Activated CD4-positive, alpha-beta T cell treated with anti-CD3 and anti-CD28 coated beads for 1 hour (primary cell): ENCODE measurements at places on chromosomes 2 and 18.

DNA sequence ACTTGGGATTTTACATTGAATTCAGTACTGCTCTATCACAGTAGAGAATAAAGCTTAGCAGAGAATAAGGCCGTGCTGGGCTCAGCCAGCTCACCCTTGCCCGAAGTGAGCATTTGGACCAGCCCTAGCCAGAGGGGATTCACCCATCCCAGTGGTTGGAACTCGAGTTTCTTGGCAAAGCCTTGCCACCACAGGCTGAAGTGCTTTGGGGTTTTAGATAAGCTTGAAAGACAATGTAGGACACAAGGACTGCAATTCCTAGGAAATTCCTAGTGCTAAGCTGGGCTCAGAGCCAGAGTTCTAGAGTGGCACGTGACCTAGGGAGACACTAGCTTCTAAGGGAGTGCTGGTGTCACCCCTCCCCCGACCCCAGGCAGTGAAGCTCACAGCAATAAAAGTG lies 28.0 kb downstream of the SERPINB11 start:
- DNase-seq, result no peak

DNA sequence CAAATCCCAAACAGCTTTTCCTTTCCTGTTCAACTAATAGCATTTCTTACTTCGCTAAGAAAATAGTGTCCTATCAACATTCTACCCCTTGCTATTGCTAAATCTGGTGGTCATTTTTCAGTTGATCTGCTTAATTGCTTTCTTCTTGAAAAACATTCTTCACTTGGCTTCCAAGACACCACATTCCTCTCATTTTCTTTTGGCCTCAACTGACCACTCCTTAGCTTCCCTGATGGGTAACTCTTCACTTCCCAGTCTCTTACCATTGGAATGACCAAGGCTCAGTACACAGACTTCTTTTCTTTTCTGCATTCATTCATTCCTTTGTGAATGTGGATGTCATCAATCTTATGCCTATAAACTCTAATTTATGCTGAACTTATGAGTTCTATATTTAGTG lies 230.8 kb upstream of the CDH2 start:
- no peak for DNase-seq

GRCh38 chr2:188931361-188931760 lies 42.8 kb upstream of the COL3A1 start:
- no peak for DNase-seq

DNA sequence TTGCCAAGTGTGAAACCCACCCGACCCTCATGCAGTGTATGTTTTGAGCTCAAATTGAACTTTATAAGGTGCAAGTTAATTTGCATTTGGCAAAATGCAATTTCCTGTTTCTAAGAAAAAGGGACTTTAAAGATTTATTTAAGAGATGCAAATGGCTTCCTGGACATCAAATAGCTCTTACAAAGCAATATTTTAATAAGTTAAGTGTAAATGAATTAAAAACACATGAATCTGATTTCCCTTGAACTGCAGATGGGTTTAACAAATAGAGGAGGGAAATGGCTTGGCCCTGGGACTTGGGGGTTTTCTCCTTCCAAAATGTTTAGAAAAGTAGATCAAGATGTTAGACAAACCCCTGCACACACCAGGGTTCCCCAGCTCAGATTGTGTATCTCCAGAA lies 116.0 kb downstream of the EN1 start:
- DNase-seq, result no peak

DNA sequence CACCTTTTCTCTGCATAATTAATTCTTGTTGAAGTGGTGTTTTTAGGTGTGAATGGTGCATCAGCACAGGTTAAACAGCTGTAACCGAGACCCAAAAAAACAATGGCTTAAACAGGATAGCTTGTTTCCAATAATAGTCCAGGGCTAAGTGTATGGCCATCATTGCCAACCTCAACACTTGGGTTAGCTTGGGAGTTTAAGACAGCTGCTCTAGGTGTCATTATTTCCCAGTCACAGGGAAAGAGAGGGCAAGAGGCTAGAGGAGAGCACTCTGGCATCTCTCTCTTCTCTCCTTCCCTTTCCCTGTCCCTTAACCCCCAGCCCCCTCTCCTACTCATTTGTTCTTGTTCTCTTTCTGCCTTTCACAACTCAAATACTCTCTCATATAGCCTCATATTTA lies 21.1 kb downstream of the BIRC6 start:
- DNase-seq, result no peak

- no peak for DNase-seq
Observed at GRCh38 chr2:160425434-160426151, 68.0 kb downstream of the RBMS1 start.

DNA sequence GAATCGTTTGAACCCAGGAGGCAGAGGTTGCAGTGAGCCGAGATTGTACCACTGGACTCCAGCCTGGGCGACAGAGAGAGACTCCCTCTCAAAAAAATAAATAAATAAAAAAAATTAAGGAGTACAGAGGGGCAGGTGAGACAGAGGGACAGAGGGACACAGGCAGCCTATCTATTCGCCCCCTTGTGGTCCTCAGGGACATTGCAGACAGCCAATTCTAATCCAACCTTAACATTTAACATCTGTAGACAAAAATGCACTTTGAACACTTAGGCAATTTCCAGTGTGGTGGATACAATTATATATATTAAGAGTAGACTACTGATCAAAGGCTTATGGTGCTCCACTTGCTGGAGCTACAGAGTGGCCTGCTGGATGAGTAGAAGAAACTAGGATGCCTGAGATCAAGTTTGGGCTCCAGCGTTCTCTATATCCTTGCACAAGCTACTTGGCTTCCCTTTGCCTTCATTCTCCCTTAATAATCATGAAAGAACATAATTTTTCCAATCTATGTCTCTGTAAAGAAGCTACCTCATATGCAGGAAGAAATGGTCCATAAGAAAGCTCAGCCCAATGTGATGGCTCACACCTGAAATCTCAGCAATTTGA lies 8.2 kb upstream of the SMARCAL1 start:
- no peak for DNase-seq

GRCh38 chr18:75216911-75217689 lies 6.5 kb downstream of the TSHZ1 start:
- no peak for DNase-seq

DNA sequence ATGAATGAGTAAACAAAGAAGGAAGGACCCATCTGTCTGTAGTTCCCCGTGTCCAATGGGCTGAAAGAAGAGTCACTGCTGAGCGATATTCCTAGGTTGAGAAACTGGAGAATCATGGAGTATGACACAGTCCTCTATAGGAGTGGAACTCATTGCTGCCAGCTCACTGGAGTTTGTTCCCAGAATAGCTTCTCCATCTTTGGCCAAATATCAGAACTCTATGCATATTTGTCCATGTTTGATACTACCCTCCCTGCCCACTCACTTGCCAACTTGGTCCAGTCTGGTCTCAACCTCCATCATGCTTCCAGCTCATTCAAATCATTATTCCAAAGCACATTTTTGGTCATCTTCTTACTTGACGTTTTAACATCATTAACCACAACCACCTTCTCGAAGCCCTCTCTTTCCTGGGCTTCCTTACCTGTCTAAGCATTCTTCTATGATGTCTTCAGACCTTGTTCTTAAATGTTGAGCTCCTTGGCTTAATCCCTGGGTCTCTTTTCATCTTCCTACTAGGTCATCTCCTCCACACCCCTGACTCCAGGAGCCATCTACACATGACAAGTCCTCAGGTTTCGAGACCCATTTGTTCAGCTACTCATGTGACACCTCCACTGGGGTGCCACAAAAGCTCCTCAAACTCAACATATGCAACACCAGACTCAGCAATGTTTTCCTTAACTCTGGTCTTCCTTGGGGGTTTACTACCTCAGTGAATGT lies 221.6 kb downstream of the MYCN start:
- DNase-seq, result no peak

DNA sequence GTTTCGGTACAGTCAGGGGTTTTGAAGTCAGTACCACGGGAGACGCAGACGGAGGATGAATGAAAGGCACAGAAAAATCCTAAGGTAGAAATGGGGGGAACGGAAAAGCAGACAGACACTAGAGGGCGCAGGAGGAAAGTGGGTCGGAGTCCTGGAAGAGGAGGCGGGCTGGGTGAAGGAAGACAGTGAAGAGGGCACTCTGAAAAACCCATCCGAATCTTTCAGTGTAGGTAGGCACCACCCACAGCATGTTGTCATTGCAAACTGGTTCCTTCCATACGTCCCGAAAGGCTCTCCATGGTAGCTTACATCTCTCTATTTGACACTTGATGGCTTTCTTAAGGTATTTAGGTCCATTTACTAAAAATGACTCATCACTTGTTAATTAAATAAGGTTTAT lies 18.5 kb upstream of the ZNF236 start:
- DNase-seq, result peak; percentile 50
